Suppressor macrophage treated with lipopolysaccharide for 4 hours (primary cell): ENCODE measurements at places on chromosomes 6 and 20.

GRCh38 chr20:49037962-49038387 lies 8.1 kb upstream of the CSE1L start:
- DNase-seq = peak; percentile 56

DNA sequence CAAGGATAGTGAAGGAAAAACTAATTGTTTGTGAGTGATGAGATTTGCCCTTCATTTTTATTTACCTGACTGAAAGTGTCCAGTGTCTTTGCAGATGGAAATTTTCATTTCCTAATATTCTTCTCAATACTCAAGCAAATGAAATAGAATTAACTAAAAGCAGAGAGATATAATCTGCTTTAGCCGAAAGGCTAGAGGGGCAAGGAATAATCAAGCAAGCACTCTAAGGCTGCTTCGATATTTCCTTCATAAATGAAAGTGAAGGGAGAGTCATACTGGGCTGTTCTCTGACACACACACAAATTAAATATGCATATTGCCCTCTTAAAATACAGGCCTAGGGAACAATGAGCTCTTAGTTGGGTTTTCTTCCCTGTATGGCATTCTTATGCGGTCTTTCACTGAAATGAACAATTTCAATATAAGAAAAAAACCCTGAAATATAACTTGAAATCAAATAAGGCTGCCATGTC lies 47.5 kb upstream of the POPDC3 start:
- DNase-seq = no peak

- no peak for DNase-seq
These were observed 227.5 kb downstream of the KCNQ5 start for GRCh38 chr6:72849346-72849745.

- no peak for DNase-seq
These were observed 210.3 kb downstream of the FOXA2 start for GRCh38 chr20:22374066-22374465.

DNA sequence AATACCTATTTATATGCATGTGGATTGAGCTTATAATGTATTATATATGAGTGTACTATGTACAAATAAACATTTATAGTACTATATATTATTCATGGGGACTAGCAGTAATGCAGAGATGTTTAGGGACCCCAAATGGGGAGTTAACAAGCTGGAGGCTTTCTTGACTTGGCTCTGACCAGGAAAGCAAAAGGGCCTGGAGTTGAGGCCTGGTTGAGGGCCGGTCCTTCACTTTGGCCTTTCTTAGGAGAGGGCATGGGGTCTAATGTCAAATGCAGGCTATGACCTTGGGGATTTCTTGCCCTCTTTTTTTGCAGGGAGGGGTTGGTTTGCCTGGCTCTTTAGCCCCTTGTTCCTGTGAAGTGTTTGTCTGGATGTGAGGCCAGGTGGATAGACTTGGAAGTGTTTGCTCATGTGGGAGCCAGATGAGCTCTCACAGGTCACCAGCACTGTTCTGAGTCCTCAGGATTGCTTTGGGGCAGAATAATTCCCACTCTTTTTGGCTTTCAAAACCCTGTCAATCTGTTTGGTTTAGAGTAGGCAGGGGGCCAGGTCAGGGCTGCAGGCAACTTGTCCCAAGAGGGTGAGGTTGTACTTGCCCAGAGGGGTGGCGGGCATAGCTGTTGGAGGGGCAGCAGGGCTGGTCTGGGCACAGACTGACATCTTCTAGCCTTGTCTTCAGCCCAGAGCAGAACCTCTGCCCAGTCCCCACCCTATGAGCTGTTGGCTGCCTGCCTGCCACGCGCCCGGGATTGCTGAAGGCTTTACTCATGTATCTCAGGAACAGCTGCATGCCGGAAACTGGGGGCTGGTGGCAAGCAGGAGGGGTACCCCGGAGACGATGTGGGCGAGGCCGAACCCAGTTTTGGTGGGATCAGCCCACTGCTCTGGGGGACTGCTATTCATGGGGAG lies 14.6 kb downstream of the TJAP1 start:
- DNase-seq = no peak

DNA sequence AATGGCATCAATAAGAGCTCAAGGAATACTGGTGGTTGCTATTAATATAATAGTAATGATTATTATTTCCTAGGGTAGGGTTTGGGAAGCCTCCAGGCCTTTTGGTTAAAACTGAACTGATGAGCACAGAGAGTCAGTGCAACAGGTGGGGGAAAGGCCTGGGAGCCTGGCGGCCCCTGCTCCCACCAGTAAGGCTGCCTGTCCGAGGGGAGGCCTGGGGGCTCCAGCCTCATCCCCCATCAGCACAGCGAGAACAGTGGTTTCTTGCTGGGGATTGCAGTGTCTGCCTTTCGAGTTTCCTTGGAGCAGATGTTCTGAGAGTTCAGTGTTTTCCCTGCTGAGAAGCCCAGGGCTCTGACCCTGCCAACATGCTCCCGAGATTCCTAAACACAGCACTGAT lies 340.4 kb downstream of the CDH26 start:
- DNase-seq = no peak

DNA sequence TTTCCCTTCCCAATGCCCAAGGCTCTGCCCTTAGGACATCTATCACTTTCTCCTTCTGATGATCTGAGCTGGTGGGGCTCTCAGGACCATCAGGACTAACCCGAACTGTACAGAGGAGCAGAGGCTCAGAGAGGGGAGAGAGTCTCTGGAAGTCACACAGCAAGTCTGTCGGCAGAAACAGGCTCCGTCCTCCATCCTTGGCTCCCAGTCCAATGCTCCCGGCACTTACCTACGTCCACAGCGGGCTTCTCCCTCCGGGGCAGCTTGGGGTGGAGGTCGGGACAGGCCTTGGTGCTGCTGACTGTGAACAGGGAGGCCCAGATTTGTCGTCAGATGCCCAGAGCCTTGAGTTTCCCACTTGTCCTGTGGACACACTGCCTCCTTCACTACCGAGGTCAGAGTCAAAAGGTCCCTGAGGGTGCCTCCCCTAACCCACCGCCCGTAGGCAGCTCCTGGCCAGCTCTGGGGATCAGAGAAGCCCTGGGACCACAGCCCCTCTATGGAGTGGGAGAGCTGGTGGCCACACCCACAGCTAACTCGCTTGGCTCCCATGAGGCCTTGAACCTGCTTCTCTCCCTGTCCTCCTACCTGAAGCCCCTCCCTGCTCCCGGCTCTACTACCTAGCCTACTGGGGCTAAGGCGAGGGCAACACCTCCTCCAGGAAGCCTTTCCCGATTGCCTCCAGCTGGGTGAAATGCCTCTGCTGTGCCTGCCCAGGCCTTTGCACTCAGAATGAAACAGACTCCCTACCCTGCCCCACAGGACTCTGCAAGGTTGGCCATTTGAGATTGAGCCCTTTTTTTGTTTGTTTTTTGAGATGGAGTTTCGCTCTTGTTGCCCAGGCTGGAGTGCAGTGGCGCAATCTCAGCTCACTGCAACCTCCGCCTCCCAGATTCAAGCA lies 22.6 kb downstream of the VSTM2L start:
- no peak for DNase-seq

GRCh38 chr6:148430897-148431296 lies 88.3 kb downstream of the SASH1 start:
- no peak for DNase-seq

GRCh38 chr6:110514818-110515217 lies 38.4 kb upstream of the SLC22A16 start:
- no peak for DNase-seq

GRCh38 chr6:127026247-127026646 lies 92.2 kb upstream of the RSPO3 start:
- DNase-seq = no peak

DNA sequence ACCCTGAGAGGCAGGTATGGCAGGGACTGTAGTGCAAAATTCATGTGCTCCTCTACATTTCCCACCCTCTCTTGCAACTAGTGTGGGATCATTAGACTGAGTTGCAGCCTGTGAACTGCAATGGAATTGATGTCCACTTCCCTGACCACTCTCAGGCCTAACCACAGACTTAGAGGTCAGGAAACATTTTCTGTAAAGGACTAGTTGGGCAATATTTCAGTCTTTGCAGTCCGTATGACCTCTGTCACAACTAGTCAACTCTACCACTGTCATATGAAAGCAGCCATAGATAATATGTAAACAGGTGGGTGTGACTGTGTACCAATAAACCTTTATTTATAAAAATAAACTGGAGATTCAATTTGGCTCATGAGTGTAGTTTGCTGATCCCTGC lies 134.4 kb upstream of the TOP1 start:
- peak; percentile 44 for DNase-seq

DNA sequence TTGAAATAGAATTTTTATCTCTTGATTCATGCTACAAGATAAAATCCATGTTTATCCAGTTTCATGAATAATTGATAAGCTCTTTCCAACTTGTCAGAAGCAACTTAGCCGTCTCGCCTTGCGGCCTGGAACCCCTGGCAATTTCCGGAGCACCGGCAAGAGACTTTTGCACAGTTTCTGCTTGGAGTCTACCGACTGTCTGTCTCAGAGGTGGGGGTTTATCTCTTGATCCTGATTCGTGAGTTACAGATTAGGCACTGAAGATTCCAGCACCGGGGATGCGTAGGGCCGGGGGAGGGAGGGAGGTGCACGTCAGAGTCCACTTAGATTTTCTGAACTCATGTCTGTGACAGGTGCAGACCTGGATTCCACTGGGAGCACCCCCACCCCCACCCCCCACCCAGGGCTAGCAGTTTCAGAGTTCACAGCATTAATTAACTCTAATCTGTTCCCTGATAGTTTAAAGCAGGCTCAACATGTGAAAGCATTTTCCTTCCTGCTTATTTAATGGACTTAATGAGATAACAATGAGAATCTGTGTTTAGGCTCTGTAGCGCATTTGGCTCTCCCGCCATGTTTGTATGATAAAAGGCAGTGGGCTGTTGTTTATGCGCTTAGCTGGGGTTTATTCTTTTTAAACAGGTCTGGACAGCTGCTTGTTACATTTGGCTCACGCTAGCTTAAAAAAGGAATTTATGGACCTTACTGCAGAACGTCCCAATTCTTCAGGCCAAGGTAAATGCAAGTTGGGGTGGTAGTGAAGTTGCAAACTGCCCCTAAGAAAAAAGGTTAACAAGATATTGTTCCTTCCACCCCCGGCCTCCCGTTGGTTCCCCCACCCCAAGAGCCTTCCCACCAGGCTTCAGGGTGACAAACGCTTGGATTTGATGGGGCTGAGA lies 8.1 kb upstream of the APCDD1L start:
- no peak for DNase-seq

- no peak for DNase-seq
These were observed 152.1 kb downstream of the TFAP2C start for GRCh38 chr20:56781108-56781739.

DNA sequence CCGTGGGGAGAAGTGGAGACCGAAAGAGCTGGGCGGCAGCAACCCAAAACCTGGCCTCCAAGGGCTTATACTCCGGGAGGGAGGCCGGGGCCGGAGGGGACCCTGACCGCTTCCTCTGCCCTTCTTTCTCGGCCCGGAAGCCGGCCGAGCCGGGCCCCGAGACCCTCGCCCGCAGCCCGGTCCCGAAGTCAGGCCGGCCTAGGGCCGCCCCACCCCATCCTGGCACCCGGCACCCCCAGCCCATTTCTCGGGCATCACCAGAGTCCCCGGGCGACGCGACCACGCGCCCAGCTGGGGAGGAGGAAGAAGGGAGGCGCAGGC lies 572 bp upstream of the ZDHHC14 start:
- peak; percentile 13 for DNase-seq

DNA sequence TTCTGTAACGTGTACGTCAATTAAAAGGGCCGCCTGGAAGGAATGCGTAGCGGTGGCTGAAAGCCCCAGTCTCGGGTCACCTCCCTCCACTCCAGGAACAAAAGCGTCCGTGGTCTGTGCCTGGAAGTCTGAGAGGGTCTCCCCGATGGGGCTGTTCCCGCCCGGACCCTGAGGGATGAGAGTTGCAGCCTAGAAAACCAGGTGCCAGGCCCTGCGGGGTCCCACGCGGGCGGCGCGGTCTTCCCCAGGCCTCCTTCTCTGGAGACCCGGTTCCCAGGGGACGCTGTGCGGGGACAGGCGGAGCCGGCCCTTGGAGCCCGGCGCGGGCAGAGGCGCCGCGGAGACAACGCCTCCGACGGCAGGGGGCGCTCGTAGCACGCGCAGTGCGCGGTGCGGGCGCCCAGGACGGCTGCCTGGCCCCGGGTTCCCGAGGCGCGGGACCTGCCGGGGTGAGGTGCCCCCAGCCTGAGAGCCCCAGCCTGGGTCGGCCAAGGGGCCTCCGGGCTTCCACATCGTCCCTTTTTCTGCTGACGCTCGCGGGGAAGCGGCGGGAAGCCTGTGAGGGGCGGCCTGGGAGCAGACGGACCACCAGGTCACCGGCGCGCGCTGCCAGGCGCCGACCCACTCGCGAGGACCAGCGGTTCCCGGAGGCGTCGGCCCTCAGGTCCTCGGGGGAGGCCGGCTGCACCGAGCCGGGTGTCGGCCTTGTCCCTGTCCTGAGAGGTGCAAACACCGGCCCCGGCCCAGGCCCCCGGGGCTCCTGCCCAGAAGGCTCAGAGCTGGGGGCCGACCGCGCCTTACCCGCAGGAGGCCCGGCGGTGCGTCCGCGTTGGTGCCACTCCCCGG lies 5.3 kb upstream of the FOXC1 start:
- DNase-seq = peak; percentile 89

- DNase-seq = no peak
These were observed 20.1 kb downstream of the APCDD1L start for GRCh38 chr20:58494923-58495622.

- DNase-seq = no peak
These were observed 722.6 kb upstream of the NRSN1 start for GRCh38 chr6:23403460-23403859.

GRCh38 chr6:41687501-41688175 lies 47.8 kb downstream of the TFEB start:
- DNase-seq = no peak
